Tongue (tissue), 3 donors: ENCODE measurements at places on chromosomes 12 and 14.

- DNase-seq, result no peak
Observed at GRCh38 chr12:22635812-22636211, 10.8 kb downstream of the ETNK1 start.

- no peak for DNase-seq
Observed at GRCh38 chr12:121059031-121059898, 20.2 kb upstream of the OASL start.

GRCh38 chr12:49763006-49763591 lies 21.7 kb downstream of the TMBIM6 start:
- DNase-seq, result peak; percentile 69

- DNase-seq, result no peak
Observed at GRCh38 chr12:57899010-57899662, 42.2 kb upstream of the ATP23 start.

DNA sequence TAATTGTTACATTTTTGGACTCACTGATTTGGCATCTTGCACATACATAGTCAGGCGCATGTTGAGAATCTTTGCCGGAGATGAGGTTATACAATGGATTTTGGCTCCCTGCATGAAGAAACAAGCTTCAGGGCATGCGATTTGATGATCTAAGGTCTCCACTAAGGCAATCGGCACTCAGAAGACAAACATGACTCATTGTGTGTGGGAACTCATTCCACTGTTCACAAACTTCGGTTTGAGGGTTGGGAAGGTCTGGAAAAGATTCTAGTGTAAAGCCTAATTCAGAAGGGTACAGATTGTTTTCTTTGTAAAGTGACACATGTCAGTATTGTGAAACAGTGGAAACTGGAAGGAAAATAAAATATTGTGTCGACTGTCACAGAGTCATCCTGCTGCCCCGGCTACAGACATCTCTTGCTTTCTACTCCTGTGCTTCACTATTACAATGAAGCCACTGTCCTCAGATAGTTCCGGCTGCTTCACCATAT lies 192.6 kb upstream of the HMGA2 start:
- peak; percentile 47 for DNase-seq

GRCh38 chr12:46164186-46164761 lies 104.6 kb downstream of the SLC38A1 start:
- DNase-seq, result peak; percentile 18

GRCh38 chr14:55450539-55450938 lies 10.1 kb upstream of the TBPL2 start:
- DNase-seq, result no peak

- DNase-seq, result no peak
Observed at GRCh38 chr14:32478050-32478449, 149.0 kb downstream of the AKAP6 start.

- DNase-seq, result no peak
Observed at GRCh38 chr14:95662376-95663186, 23.6 kb upstream of the TCL1B start.

DNA sequence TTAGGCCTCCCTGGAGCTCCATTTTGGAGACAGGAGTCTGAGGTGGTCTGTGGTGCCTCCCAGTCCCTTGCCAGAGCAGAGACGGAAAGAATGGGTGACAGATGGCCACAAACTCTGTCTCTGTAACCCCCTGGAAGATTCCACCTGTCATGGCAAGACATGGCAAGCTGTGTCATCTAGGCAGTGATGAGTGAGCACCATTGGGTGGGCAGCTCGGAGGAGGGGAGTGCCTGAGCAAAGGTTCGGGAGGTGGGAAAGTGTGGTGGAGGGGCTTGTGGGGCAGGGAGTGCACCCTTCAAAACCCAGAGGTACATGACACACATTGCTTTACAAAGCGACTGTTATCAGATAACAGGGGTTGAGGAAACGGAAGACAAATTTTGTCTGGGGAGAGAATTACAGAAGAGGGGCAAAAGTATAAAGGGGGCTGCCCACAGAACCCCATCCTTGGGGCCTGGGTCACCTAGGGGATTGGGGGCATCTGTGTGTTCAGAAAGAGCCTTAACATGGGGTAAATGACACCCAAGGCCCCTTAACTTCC lies 3.5 kb downstream of the RIN3 start:
- DNase-seq, result no peak

DNA sequence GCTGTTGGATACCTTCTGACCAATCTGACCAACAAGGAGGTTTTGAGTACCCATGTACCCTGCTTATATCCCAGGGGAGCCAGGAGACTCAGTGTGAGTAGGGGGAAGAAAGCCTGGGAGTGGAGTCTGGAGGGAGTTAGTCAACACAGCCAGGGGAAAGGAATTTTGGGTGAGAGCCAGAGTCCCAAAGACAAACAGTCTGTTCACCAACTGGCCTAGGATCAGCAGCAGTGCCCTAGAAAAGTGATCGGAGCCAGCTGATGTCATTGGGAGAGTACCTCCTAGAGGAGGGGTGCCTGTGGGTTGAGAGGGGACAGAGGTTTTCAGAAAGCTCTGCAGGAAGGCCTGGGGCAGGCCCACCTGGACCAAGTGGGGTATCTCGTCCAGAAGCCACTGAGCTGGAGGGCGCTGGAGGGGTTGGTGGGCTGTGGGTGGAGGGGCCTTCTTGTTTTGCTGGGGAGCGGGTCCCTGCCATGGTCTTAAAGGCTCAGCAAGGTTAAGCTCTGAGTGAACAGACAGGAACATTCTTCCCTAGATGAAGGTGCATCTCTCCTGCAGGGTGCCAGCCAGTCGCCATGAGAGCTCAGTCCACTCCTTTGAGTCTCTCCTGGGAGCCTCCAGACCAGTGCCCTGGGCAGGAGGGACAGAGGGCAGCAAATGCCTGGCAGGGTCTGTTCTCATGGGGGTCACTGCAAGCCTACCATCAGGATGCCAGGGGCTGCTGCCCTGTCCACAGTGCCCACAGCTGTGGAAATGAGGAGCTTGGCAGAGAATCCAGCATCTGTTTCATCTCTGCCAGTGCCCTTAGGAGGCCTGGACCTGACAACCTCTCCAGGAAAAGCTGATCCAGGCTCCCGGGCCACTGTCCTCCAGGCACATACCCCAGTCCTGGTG lies 63.6 kb downstream of the CHGA start:
- DNase-seq, result peak; percentile 88

DNA sequence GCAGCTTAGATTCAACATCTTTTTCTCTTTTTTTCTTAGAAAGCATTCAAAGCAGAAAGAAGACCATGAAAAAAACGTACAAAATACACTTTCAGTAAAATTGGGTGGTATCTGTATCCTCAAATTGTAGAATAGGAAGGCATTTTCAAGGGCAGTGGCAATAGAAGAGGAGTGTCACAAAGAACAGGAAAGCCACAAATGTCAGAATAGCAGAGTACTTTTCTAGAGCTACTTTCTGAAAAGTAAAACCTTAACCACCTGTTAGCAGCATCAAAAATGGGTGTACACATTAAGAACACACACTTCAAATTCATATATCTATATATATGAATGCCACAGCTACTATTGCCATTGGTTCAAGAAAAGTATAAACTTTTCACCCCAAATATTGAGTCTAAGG lies 412.1 kb upstream of the DCN start:
- DNase-seq, result no peak

DNA sequence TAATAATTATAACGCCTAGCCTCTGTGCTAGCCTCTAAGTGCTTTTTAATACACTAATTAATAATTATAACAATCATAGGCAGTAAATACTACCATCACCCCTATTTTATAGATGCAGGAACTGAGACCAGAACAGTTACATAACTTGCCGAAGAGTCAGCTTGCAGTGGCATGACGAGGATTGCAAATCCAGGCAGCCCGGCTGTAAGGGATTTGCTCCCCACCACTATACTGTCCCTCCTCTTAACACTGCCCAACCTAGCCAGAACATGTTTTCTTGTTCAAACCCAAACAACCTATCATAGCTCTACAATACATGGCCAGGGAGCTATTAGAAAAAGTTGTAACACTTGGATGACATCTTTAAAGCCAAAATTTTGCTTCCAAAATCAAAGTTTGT lies 33.9 kb upstream of the VASH1 start:
- DNase-seq, result no peak

- DNase-seq, result no peak
Observed at GRCh38 chr12:981961-982360, 9.1 kb upstream of the ERC1 start.

DNA sequence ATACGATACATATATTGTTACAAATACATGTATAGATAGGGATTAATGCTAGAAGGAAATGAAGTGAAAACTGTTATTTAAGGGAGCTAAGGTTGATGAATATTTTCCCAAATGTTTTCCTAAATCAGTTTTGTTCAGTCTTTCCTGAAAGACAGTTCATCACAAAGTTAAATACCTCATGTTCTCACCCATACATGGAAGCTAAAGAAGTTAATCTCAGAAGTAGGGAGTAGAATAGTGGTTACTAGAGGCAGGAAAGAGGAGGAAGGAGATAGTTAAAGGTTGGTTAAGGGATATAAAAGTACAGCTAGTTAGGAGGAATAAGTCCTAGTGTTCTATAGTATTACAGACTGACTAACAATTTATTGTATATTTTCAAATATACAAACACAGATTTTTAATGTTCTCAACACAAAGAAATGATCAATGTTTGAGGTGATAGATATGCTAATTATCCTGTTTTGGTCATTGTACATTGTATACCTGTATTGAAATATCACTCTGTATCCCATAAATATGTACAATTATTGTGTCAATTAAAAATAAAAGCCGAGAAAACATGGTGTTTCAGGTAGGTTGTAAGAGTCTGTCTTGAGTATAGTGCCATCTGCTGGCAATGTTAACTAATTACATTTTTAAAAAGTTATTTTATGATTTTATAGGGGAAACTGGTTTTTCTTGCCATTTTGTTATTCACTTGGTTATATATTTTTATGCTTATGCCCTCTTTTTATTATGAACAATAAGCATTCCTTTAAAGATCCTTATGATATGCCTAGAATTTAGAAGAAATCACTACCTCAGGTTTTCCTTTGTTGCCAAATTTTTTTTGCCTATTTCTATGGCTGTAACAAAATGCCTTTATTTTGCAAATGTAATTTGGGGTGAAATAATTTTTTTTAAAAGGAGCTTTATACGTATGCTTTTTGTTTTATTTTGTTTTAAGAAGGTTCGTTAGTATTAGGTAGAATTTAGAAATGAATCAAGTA lies 26.9 kb downstream of the ZDHHC17 start:
- peak; percentile 44 for DNase-seq

DNA sequence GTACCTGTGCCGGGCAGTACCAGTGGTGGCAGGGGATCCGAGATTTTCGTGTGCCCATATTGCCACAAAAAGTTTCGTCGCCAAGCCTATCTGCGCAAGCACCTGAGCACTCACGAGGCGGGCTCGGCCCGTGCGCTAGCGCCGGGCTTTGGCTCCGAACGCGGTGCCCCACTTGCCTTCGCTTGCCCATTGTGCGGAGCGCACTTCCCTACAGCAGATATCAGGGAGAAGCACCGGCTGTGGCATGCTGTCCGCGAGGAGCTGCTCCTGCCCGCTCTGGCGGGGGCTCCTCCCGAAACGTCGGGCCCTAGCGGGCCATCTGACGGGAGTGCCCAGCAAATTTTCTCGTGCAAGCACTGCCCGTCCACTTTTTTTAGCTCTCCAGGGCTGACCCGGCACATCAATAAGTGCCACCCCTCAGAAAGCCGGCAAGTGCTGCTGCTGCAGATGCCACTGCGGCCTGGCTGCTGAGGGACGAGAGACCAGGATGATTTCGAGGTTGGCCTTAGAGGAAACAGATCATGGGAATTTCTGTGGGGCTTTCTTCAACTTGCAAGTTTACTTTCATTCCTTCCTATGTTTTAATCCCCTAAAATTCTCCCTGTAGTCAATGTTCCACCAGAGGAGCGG lies 1.6 kb downstream of the INSM2 start:
- no peak for DNase-seq

GRCh38 chr14:85516239-85517113 lies 13.5 kb upstream of the FLRT2 start:
- DNase-seq, result peak; percentile 48

GRCh38 chr12:75720812-75721641 lies 209.6 kb upstream of the KRR1 start:
- DNase-seq, result peak; percentile 65

GRCh38 chr12:13165617-13166041 lies 30.9 kb upstream of the EMP1 start:
- peak; percentile 37 for DNase-seq

- DNase-seq, result peak; percentile 48
Observed at GRCh38 chr14:104802394-104803184, 1.7 kb downstream of the ZBTB42 start.

GRCh38 chr12:119649202-119649808 lies 18.6 kb upstream of the PRKAB1 start:
- peak; percentile 25 for DNase-seq
